ENCODE measurements at places on chromosomes 16 and 17.

GRCh38 chr17:66520999-66521398 lies 218.6 kb downstream of the PRKCA start:
- no peak for DNase-seq

DNA sequence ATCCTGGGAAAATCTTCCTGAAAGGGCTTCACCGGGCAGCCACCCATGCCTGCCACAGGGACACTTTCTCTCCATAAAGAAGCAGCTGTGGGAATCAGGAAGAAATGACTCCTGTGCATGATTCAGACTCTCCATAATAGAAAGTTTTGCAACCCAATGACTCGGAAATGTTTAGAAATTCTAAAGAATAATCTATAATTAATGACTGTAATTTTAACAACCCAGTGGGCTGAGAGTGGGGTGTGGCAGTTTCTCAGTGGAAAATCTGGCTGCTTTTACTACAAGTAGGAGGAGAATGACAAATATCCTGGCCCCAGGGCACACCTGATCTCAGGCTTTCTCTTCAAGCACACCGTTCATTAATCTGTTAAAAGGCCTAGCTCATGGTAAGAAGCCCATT lies 25.7 kb downstream of the IRF8 start:
- DNase-seq: no peak

DNA sequence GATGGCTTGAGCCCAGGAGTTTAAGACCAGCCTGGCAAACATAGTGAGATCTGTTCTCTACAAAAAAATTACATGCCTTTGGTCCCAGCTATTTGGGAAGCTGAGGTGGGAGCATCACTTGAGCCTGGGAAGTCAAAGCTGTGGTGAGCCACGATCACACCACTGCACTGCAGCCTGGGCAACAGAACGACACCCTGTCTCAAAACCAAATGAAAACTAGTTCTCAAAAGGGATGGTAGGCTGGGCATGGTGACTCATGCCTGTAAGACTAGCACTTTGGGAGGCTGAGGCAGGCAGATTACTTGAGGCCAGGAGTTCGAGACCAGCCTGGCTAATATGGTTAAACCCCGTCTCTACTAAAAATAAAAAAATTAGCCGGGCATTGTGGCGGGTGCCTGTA lies 31.1 kb downstream of the PPM1D start:
- DNase-seq: no peak

DNA sequence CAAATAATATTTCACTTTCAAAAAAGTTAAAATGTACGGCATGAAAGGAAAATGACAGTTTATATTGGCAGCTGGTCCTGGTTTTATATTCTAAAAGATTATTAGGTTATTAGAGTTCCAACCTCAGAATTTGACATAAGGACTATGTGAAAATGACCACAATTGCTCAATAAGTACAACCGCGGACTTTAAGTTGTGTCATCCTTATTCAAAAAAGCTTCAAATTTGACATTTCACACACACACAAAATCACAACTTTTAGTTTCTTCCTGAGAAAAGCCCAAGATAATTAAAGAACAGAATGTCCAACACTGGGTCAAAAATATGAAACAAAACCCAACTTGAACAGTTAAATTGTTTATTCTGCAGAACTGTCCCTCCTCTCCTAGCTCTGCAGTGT lies 133.2 kb upstream of the AXIN2 start:
- no peak for DNase-seq

DNA sequence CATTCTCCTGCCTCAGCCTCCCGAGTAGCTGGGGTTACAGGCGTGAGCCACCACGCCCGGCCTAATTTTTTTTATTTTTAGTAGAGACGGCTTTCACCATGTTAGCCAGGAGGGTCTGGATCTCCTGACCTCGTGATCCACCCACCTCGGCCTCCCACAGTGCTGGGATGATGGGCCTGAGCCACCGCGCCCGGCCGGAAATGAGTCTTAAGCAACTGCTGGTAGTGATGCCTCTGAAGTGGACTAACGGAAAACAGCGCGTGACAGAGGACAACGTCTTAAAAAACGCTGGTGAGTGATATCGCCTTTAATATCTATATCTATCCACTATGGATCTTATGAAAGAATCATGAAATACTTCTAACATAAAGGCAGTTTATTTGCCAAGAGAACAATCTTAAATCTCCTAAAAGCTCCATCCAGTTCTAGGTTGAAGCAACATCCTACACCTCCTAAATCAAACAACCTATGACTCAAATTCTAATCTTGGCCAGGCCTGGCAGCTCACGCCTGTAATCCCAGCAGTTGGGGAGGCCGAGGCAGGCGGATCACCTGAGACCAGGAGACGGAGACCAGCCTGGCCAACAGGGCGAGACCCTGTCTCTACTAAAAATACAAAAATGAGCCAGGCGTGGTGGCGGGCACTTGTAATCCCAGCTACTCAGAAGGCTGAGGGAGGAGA lies 69.8 kb downstream of the NXN start:
- DNase-seq: no peak

DNA sequence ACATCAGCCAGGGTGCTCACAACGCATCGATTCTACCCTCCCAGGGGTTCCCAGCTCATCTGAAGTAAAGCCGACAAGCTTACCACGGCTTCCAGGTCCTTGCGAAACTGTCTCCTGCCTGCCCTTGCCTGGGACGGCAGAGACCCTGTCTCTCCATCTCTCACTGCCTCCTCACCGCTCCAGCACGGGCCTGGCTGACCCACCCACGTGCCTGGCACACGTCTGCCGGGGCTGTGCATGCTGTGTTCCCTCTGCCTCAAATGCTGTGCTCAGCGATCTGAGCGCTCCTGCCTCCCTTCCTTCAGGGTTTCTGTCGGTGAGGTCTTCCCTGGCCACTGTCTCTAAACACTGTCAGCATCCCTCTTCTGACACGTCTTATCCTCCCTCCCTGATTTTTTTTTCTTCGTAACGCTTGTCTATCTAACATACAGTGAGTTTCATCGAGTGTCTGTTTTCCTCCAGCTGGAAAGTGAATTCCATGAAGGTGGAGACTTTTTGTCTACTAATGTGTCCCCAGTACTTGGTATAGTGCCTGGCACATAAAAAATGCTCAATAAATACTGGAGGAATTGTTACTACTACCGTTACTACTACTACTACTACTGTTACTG lies 208.4 kb downstream of the IRF8 start:
- no peak for DNase-seq
